SK-N-SH (cell line): ENCODE measurements at places on chromosomes 13 and 19.

- no peak for DNase-seq
Observed at GRCh38 chr19:7328647-7329046, 20.1 kb upstream of the ARHGEF18 start.

- peak; percentile 80 for DNase-seq
Observed at GRCh38 chr13:98576200-98576945, 534 bp downstream of the STK24 start.

DNA sequence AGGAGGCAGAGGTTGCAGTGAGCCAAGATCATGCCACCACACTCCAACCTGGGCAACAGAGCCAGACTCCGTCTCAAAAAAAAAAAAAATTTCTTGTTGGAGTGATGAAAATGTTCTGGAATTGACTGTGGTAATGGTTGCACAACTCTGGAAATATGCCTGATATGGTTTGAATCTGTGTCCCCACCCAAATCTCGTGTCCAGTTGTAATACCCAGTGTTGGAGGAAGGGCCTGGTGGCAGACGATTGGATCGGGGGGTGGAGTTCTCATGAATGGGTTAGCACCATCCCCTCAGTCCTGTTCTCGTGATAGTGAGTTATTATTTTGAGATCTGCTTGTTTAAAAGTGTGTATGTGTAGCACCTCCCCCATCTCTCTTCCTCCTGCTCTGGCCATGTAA lies 41.1 kb upstream of the MAP3K10 start:
- DNase-seq, result no peak

DNA sequence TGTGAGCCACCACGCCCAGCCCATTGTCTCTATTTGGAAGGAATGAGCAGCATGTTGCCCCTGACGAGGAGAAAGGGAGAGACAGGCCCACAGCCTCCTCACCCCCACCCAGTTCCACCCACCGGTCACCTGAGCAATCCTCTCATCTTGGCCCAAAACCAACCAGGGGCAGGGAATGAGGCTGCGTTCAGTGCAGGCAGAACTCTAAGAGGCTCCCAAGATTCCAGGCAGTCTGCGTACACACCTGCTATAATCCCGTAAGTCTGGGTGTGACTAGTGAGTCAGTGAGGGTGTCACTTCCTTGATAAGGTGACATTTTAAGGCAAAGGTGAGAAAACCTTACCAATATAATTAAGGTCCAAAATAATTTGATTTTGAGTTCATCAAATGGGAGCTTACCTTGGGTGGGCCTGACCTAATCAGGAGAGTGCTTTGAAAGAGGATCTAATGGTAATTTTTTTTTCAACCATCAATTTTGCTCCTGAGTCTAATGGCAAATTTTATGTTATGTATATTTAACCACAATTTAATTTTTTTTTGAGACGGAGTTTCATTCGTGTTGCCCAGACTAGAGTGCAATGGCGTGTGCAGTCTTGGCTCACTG lies 26.9 kb upstream of the KLF2 start:
- no peak for DNase-seq

DNA sequence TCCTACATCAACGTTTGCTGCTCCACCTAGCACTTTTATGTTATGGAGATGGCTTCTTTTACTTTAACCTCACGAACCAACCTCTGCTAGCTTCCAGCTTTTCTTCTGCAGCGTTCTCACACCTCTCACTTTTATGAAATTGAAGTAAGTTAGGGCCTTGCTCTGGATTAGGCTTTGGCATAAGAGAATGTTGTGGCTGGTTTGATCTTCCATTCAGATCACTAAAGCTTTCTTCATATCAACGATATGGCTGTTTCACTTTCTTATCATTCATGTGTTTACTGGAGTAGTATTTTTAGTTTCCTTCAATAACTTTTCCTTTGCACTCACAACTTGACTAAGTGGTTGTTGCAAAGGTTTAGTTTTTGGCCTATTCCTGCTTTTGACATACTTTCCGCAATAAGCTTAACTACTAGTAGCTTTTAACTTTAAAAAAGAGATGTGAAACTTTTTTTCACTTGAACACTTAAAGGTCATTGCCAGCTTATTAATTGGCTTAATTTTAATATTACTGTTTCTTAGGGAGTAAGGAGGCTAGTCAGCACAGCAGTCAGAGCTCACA lies 60.0 kb upstream of the SPRY2 start:
- DNase-seq, result no peak

DNA sequence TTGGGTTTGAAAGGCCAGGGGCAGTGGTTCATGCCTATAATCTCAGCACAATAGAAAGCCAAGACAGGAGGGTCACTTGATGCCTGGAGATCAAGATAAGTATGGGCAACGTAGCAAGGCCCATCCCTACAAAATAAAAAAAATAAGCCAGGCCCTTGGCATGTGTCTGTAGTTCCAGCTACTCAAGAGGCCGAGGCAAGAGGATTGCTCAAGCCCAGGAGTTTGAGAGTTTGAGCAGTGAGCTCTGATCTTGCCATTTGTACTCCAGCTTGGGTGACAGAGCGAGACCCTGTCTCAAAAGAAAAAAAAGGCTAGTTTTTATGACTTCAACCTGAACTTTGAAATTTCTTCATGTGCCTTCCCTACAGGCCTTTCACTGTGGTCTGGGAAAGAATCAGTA lies 5.2 kb upstream of the ZNF480 start:
- DNase-seq, result no peak

GRCh38 chr19:47427241-47428176 lies 8.2 kb upstream of the MEIS3 start:
- DNase-seq, result peak; percentile 86

DNA sequence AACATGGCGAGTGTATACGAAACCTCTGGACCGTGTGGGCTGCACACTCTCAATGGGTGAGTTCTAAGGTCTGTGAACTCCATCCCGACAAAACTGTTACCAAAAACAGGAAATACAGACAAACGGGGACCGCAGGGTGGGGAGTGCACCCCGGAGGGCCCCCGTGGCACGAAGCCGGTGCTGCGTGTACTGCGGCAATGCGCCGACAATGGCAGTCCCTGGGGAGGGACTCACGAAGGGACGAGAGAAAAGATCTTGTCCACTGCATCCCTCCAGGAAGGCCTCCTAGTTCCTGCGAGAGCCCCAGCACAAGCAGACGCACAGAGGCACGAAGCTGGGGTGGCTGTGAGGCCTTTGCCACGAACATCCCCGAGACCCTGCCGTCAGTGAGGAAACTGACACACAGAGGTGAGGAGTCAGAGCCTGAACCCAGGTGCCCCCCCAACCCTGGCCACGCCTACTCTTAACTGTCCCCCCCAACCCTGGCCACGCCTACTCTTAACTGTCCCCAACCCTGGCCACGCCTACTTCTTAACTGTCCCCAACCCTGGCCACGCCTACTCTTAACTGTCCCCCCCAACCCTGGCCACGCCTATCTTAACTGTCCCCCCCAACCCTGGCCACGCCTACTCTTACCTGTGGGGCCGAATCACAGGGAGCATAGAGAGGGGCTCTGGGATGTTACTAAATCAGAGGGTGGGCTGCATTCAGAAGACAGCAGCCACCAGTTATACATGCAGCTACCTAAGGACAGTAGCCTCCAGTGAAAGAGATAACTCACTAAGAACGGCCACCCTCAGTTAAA lies 4.2 kb downstream of the MED16 start:
- DNase-seq, result no peak

GRCh38 chr19:50315773-50316448 lies 13.3 kb downstream of the KCNC3 start:
- peak; percentile 84 for DNase-seq

DNA sequence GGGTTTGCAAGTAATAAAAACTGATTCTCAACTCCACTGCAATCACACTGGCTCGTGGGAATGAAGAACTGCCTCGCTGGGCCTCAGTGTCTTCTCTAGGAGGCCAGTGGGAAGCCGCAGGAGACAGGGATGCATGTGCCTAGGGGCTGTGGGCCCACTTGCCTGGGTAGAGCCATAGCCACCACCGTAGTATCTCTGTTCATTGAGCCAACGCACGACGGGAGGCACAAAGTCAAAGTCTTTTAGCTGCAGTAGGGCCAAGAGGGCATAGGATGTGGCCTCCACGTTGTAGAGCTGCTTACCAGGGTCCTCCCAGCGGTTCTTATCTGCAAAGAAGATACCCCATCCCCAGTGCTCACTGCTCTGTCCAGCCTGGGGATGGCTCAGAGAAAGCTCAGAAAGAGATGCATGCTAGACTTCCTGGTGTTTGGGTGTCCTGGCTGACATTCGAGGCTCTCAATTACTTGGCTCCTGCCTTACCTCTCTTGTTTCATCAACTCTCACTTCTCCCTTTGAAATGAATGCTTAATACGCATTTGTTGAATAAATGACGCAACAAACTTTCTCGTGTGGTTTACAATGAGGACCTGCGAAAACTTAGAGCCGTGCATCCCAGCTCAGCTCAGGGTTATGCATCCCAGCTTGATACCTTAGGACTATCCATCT lies 16.1 kb upstream of the TNFSF14 start:
- DNase-seq, result no peak

DNA sequence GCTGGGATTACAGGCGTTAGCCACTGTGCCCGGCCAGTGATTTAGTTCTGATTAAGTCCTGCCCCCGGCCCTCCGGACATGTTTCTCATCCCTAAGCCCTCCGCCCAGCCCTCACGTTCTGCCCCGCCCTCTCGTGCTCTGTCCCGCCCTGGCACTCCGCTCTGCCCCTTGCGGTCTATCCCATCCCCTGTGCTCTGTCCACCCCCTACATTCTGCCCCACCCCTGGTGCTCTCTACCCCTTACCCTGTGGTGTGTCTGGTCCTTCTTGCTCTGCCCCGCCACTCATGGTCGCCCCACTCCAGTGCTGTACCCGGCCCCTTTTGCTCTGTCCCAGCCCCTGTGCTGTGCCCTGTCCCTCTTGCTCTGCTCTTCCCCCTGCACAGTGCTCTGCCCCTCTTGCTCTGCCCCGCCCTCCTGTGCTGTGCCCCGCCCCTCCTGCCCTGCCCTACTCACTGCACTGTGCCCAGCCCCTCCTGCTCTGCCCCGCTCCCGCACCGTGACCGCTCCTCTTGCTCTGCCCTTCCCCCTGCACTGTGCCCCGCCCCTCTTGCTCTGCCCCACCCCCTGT lies 3.0 kb downstream of the GTPBP3 start:
- no peak for DNase-seq

DNA sequence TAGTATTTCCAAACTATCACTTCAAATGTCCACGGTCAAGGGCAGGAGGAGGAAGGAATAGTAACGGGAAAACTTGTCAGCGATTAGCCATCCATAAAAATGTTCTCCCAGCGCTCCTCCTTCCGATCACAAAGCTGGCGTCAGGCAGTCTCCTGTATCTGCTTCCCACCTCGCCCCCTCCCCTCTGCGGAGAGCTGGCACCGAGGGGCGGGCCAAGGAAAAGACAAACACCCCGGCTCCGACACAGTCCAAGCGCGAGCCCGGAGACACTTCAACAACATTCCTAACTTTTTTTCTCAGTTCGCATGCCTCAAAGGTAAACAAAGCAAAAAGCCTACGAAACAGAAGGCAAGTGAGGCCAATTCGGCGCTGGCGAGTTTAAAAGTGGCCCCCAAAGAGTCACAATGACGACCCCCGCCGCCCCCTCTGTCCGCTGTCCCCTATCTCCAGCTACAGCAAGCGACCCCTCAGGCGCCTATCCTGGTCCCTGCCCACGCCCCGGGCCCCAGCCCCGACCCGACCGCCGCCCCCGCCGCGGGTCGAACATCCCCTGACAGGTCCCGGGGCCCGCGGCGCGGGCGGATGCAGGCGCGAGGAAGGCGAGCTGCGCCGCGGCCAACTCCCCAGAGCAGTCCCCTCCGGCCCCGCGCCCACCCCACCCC lies 736 bp downstream of the SMAD9 start:
- DNase-seq, result peak; percentile 75

- DNase-seq, result no peak
Observed at GRCh38 chr13:97380696-97381095, 53.3 kb upstream of the RAP2A start.

- no peak for DNase-seq
Observed at GRCh38 chr13:40637643-40638042, 28.8 kb downstream of the FOXO1 start.
